ENCODE measurements at places on chromosomes 3 and 15.

DNA sequence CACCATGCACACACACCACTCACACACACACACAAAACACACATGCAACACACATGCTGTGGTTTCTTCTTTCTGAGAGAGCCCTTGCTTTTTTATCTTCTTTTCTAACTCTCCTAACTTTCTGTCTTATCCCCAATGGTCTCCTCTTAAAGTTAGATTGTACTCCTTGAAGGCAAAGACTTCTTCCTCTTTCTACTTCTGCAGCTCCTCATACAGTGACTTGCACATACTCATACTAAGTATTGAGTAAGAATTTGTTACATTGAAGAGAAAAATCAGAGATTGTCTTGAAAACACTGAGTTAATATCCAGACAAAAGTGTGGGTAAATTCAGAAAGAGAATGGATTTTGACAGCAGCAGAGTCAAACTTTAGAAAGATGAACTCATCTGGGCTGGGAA is 64.4 kb downstream of the GTPBP8 start:
- H3K4me1 ChIP-seq = peaks cover 5% of the 10 kb centered on the region
- no peaks in the 10 kb centered on the region for H3K27me3 ChIP-seq
- H3K4me3 ChIP-seq = no peak overlapping the region
- no peaks in the 10 kb centered on the region for H3K36me3 ChIP-seq
- no peak for DNase-seq
- H3K27ac ChIP-seq = no peak overlapping the region

DNA sequence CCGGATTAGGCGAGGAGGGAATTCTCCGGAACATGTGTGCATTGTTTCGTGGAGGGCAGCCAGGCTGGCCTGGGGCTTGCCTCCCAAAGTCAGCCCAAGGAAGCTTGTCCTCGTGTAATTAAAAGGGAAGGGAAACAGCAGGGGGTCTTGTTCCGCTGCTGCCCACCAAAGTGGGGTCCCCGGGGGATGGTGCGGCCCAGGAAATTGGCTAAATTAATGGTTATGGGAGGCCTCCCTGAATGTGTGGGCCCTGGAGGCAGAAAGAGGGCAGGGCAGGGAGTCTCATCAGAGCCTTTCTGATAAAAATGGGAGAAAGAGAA is 118.1 kb downstream of the OPA1 start:
- no peak for DNase-seq
- no peaks in the 10 kb centered on the region for H3K36me3 ChIP-seq

DNA sequence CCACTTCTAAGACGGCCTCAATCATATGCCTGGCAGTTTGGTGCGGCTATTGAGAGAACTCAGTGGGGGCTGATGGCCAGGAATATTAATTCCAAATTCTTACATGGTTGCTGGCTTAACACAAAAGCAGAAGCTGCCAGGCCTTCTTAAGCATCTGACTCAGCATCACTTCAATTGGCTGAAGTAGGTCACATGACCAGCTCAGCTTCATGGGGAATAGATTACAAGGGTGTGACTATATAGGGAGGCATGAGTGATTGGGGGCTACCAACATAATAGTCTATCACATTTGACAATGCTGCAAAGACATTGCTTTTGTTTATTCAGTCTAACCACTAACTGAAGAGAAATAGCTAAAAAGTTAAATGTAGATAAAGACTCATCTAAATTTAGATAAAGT is 101.6 kb upstream of the ANKRD28 start:
- no peaks in the 10 kb centered on the region for H3K27me3 ChIP-seq
- no peak overlapping the region for H3K4me3 ChIP-seq
- H3K36me3 ChIP-seq = no peaks in the 10 kb centered on the region
- H3K27ac ChIP-seq = no peak overlapping the region

- no peaks in the 10 kb centered on the region for H3K27me3 ChIP-seq
- no peak overlapping the region for H3K4me3 ChIP-seq
- no peak overlapping the region for H3K27ac ChIP-seq
- no peaks in the 10 kb centered on the region for H3K36me3 ChIP-seq
- no peaks in the 10 kb centered on the region for H3K4me1 ChIP-seq
- DNase-seq = no peak
Measured at GRCh38 chr3:156837115-156837514, 11.0 kb downstream of the LEKR1 start.

DNA sequence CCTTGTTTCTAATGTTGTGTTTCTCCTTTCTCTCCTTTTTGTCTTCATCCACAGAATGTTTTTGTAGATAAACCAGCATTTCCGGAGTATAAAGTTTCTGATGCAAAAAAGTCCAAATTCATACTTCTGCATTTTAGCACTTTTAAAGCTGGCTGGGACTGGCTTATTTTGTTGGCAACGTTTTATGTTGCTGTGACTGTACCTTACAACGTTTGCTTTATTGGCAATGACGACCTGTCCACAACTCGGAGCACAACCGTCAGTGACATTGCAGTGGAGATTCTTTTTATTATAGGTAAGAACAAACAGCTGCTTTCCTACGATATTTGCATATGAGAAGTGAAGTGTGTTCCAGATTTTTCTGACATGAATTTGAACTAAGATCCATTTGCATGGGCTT is 199.4 kb downstream of the KCNH8 start:
- H3K27me3 ChIP-seq = no peaks in the 10 kb centered on the region
- H3K27ac ChIP-seq = no peak overlapping the region
- no peaks in the 10 kb centered on the region for H3K4me1 ChIP-seq
- no peak overlapping the region for H3K4me3 ChIP-seq
- DNase-seq = no peak
